PC-9 (cell line): ENCODE measurements at places on chromosomes 7 and 10. TPM values are rescaled to one million over a fixed set of nuclear protein-coding genes. Genes with fewer than 3 reads are reported as not detected.

CYP2E1 gene
- total RNA-seq: 1.6 and 3.0 TPM in 2 replicates

DNA sequence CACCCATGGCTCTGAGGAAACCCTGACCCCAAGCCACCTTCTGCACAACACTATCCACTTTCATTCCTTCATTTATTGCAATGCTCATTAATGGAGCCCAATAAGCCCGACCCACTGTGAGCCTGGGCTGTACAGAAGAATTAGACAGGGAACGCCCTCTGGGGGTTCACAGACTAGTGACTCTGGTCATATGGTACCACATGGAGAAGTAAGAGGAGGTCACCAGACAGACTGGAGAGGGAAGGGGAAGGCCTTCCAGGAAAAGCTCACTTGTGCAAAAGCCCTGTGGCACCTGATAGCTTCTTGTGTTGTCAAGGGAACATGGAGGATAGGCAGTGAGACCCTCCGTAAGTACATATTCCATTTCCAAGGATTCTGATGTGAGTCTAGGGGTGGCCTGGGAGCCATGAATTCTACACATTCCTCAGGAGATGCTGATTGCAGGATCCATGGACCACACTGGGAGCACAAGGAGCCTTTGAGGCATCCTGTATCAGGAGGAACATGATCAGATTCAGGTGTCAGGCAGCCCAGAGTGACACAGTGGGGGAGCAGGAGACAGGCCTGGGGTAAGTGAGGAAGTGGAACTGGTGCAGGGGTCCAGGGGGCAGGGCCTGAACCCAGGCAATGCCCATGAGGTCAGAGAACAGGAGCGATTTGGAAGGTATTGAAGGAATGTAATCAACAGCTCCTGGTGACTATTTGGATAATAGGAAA lies 19.9 kb downstream of the TMEM72 start:
- DNase-seq: no peak

- DNase-seq: no peak
Observed at GRCh38 chr7:44310221-44310848, 15.1 kb downstream of the CAMK2B start.

CRCP gene
- total RNA-seq: 32.4 and 37.1 TPM in 2 replicates

GRCh38 chr10:65313406-65313805 lies 1612.4 kb upstream of the LRRTM3 start:
- DNase-seq: no peak

EMX2 gene
- not detected in 2 replicates for total RNA-seq

ELAPOR2 gene
- 10.1 and 11.0 TPM in 2 replicates for total RNA-seq

DNA sequence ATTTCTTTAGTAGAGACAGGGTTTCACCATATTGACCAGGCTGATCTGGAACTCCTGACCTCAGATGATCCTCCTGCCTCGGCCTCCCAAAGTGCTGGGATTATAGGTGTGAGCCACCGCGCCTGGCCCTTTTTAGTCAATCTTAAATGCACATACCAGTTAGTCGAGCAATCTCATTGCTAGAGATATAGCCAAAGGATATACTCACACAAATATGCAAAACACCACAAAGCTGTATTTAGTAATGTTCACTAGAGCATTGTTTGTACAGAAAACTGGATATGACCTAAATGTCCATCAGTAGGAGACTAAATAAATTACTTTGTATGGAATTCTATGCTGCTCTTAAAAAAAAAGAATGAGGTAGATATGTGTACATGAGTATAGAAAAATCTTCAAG lies 24.5 kb upstream of the IL6 start:
- no peak for DNase-seq

DNA sequence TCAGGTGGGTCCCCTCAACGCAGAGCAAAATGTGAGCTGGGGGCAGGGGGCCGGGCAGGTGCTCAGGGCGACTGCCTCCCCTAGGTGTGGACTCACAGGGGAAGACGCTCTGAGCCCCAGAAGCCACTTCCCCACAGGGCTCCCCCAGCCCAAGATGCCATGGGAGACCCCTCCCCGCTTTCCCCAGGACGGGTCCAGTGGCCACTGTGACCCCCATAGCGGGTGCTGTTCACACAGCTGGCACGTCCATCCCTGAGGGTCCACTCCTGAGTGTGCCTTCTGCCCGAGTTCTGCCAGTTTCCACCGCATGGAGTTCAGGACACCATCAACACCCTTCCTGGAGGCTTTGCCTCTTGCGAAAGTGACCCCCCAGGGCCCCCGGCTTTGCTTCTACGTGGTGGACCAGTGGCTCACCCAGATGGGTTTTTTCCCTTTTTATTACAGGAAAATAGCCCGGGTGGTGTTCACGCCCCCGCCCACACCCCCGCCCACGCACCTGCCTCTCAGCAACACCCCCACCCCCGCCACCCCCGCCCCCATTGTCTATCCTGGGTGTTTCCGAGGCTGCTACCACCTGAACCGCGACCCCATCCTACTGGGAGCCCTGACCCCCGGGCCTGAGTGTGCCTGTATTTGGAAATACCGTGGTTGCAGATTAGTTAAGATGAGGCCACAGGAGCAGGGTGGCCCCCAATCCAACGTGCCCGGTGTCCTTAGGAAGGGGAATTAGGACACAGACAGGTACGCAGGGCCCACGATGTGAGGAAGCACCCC lies 32.0 kb downstream of the ADAP1 start:
- DNase-seq: no peak

DNA sequence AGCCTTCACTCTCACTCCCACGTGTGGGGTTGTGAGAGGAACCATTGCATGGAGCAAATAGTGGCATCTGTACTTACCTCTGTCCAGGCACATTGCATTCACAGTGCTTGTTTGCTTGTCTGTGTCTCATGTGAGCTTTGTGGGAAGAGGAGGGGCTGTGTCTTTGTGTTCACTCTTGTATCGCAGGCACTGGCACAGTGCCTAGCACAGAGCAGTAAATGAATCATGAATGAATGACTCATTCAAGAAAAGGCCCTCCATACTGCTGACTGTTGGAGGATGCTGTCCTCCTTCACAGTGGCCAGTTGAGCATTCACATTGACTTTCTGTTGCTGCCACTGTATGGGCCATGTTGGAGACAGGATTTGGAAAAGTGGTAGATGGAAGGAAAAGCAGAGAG lies 125.3 kb downstream of the SORCS3 start:
- DNase-seq: no peak

GRCh38 chr10:98306501-98306900 lies 38.5 kb upstream of the LOXL4 start:
- peak; percentile 10 for DNase-seq

TUBB8 gene
- 0.53 and 0.59 TPM in 2 replicates for total RNA-seq

- no peak for DNase-seq
Observed at GRCh38 chr7:56174875-56175760, 58.9 kb upstream of the NUPR2 start.

DNA sequence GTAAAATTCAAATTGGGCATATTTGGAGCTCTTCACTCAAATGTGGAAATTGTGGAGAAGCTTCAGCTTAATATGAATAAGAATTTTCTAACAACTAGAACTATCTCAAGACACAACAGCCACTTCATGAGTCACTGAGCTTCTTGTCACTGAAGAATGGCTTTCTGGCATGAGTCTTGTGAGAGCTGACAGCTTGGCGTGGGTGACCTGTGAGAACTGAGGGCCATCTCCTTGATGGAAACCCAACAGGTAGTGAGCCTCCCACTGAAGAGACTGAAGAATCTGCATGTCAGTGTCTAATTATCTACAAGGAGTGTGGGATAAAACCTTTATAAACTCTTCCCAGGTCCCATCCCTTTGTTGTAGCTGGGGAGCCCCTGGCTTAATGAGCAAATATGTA lies 66.0 kb downstream of the CLEC2L start:
- no peak for DNase-seq

- no peak for DNase-seq
Observed at GRCh38 chr10:101851411-101852116, 8.0 kb upstream of the KCNIP2 start.

- no peak for DNase-seq
Observed at GRCh38 chr10:4008676-4009382, 223.8 kb upstream of the KLF6 start.

- DNase-seq: no peak
Observed at GRCh38 chr10:104485632-104486031, 132.0 kb downstream of the CFAP58 start.

CYP2C18 gene
- not detected in 2 replicates for total RNA-seq
